Stimulated activated CD4-positive, alpha-beta T cell treated with anti-CD3 and anti-CD28 coated beads, Interleukin-15, amount 100 ng/mL, for 48 hours (primary cell): ENCODE measurements at places on chromosomes 2 and 18.

DNA sequence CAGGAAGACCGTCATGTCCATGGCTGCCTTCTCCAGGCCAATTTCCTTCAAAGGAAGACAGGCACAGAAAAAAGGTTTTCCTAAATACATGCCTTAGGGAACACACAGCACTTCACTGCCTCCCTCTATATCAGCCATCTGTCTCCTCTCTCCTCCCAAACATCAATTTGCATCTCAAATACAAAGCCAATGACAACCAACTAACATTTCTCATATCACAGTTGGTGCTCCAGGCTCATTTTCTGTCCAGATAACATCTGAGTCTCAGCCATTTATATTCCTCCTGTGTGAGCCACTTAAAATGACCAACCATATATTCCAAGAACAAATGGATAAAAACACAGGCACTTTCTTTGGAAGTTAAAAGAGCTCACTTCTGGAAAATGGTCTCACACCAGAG lies 62.5 kb upstream of the ACAA2 start:
- DNase-seq = no peak

DNA sequence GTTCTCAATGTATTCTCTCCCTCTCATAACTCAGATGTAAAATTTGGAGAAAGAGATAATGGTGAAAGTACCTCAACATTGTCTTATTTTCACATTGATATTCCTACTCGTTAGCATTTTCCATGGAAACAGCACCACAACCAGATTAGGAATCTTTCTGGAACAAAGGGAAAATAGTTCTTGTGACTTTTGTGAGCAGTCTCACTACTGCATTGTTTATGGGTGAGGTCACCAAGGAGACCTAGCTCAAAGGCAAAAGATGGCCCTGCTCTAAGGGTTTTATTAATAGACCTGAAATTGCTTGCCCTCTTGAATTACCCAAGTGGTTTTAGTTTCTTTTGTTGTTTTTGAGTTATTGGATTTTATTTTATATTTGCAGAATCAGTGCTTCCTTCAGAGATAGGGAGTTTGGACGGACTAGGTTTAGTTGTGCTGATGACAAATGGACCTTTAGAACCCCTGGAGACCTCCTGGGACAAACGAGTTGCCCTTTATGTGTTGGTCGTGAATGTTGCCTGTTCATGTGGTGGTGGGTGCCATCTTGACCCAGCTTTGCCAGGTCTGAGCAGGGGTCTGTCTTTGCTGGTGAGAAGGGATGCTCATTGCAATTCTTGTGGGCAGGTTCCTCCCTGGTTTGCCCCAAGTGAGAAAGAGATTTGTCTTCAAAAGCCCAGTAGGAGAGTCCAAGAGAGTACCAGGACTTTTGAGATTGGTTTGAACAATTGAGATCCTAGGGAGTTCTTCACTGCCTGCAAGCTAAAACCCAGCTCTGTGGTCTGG lies 58.1 kb downstream of the INPP4A start:
- DNase-seq = no peak

DNA sequence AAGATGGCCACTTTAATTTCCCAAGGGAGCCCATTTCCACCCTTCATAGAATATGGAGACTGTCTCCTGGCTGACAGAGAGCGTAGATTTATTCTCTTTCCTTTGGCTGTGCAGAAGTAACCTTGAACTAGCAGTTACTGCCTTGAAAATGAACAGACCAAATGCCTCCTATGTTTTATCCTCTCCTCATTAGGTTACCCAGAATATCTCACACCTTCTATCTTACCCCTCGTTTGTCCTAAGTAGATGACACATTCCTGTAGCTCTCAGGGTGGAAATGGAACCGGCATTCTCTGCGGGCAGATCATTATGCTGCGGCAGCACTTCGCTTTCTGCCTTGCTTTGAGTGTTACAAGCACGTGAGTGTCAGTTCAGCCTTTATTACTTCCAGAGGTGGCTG lies 336.5 kb downstream of the DCDC2C start:
- no peak for DNase-seq

GRCh38 chr18:62788111-62788510 lies 72.8 kb downstream of the PHLPP1 start:
- no peak for DNase-seq

GRCh38 chr2:7725171-7725849 lies 808.1 kb downstream of the RNF144A start:
- no peak for DNase-seq

DNA sequence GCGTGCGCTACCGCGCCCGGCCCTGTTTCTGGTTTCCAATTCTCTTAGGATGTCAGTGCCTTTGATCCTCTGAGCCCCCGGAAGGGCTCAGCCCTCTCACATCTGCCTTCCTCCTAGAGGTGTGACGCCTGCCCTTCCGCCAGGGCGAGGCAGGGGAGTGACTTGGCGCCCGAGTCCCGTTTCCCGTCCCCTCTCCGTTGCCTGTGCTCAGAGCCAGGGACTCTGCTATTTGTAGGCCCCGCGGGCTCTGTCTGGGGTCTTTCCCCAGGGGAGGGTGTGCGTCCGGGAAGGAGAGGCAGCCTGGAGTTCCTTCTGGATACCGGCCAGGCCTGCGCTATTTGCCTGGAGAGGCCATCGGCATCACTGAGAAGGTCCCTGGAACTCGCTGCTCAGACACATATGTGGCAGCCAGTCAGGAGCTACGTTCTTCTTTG lies 103.7 kb upstream of the TAF1B start:
- no peak for DNase-seq

GRCh38 chr2:70403267-70404053 lies 101.6 kb upstream of the FAM136A start:
- DNase-seq = no peak

- no peak for DNase-seq
Observed at GRCh38 chr2:215724146-215724545, 288.3 kb upstream of the FN1 start.

DNA sequence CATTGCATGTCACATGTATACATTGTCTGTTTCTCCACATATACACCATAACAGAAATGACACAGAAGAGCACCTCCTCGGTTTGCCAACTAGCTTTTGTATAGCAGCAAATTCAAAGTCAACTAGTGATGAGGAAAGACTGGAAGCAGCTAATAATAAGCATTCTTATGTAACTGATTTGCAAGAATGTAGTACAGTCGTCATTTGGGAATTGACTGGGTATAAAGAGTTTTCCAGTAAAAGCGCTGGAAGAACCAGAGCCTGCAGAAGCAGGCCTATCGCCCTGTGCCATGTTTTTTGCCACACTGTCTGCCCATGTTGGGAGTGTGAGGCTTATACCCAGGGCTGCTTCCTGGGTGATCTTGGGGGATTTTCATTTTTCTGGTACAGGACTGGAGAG lies 310.6 kb downstream of the GBX2 start:
- DNase-seq = no peak

DNA sequence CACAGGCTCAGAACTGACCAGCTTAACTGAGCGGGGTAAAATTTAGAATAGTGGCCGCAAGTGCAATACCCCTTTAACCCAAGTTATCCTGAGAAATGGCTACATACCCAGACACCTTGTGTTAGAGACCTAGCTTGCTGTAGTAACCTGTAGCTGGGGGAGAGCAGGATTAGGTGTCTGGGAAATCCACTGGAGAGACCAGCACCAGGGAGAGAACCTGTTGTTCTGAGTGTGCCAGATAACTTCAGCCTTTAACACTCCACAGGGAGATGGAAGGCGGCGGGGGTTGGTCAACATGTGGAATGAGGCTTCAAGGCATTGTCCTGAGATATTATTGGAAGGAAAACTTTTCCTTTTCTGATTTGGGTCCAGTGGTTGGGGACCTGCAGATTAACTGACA lies 356.0 kb downstream of the PTPRM start:
- no peak for DNase-seq

- no peak for DNase-seq
Observed at GRCh38 chr18:79930020-79930642, 21.3 kb downstream of the SLC66A2 start.

DNA sequence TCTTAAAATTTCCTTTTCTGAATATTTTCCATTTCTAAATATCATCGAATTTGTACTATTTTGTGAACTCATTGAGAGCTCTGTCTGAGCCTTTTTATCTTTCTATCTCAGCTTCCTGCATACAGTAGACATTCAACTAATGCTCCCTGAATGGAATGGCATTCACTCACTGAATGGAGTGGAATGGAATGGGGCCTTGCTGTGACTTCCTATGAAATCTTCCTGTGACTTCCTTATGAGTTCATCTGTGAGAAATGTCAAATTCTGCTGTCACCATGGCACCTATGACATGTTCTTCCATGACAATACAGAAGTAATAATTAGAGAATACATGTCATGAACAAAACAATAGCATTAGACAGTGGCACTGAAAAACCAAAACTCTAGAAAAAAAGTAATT lies 199.6 kb downstream of the NR4A2 start:
- DNase-seq = no peak

- DNase-seq = no peak
Observed at GRCh38 chr2:190379249-190379964, 28.7 kb upstream of the MFSD6 start.

DNA sequence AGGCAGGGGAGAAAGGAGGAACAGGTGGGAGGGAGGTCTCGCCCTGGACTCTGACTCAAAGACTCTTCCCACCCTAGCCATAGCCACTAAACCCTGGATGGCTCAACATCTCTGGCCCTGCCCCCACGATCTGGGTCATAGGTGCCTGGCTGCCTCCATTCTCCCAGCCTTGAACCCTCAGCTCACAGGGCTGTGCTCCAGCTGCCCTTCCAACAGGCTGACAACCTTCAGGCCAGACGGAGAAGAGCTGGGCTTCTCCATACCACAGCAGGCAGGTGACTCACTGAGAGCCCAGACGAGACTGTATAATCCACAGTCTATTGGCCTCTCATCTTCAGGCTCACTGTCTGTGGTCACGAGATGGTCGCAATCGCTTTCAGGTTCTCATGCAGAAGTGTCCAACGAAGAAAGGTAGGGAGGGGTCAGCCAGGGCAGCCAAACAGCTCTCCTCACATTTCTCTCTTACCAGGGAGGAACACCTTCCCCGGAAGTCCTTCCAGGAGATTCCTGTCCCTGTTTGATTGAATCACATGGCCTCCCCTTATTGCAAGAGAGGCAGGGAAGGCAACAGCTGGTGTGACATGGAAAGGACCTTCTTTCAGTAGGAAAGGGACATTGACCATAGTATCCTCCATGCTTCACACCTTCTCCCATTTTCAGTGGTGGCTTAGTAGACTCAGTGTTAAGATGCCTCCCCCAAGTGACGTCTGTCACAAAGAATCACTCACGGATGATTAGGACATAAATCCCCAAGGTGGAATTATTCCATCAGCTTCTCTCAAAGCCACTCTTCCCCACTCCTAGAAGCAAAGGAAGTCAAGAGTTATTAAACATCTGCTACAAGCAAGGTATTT lies 100.1 kb downstream of the MRO start:
- no peak for DNase-seq

DNA sequence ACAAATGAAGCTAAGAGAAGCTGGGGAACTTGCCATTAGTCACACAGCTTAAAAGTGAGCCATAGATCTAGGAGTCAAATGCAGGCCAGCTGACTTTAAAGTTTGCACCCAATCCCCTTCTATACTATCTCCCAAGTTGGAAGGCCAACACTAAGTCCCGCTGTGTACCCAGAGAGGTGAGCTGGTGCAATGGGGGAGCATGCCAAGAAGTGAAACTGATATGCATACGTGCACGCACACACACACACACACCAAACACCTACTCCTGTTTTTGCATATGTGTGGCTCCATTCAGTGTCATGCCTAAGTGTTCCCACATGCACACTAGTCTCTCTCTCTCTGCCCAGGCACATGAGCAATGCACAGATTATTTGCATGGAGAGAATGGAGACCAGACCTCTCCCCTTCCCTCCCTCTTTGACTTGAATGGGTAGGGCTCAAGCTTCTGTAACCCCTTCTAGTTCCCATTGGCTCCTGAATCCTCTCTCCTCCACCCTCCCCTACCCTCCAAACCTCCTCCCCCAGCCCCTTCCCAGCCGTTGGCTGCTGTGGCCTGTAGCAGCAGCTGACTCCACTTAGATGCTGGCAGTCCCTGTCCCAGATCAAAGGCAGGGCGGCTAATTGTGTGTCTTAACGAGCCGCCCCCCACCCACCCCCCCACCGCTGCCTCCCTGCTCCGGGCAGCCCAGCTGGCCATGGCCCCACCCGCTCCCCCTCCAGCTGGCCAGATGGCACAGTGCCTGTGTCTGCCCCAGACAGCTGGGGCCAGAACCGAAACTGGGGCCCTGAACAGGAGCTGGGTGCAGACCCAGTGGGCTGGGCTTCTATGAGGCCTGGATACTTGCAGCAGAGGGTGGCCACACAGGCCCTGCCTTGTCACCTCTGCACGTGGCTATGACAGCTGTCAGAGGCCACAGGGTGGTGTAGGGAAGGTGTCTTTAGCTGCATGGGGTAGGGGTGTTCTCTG lies 5.6 kb downstream of the WNT10A start:
- no peak for DNase-seq

- DNase-seq = peak; percentile 54
Observed at GRCh38 chr2:196234672-196235071, 63.3 kb upstream of the STK17B start.

GRCh38 chr2:70469961-70470360 lies 83.7 kb downstream of the TGFA start:
- DNase-seq = no peak

- DNase-seq = no peak
Observed at GRCh38 chr18:53745986-53746385, 478.5 kb downstream of the MBD2 start.

DNA sequence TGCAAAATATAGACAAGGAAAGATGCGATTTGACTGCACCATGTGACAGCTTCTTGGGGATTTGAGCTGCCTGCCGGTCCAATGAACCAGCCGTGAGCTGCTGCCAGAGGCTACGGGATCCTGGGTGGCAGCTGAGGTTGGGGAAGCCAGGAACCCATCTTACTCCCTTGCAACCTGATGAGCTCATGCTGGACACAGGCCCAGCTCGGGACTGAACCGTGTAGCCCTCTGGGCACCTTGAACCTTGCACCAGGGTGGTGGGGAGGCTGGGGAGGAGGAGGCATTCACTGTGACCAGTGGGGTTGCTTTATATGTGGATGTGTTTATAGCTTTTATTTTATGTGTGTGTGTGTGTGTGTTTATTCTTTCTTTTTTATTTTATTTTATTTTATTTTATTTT lies 9.1 kb downstream of the ALPI start:
- DNase-seq = no peak

DNA sequence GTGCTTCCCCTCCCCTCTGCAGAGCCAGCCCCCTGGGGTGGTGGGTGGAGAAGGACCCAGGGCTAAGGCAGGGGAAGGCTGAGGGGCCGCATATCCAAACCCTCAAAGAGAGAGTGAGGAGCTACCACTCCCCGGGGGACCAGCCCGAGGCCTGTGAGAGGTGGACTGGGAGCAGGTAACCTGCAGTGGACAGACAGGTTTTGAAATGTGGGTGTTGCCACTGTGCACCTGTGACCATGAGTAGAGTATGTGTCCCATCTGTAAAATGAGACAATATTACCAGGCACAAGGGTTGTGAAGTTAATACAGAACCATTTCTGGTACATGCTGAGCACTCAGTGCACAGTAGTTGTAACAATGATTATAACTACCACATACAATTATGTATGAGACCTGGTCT lies 51.2 kb upstream of the POMC start:
- DNase-seq = no peak

- DNase-seq = no peak
Observed at GRCh38 chr2:223053484-223054192, 1.6 kb downstream of the KCNE4 start.

GRCh38 chr2:121256720-121257479 lies 28.1 kb downstream of the TFCP2L1 start:
- no peak for DNase-seq
